ENCODE measurements at places on chromosomes 16 and 17.
A peak's percentile ranks its signal among the peaks of the same experiment; 100 is the strongest.

- peak; percentile 81 for DNase-seq
Observed at GRCh38 chr17:39699818-39700147, at the start of gene ERBB2. ERBB2 (plus strand) TSS chr17:39700064; CDS start chr17:39700239, 175 bp downstream.

DNA sequence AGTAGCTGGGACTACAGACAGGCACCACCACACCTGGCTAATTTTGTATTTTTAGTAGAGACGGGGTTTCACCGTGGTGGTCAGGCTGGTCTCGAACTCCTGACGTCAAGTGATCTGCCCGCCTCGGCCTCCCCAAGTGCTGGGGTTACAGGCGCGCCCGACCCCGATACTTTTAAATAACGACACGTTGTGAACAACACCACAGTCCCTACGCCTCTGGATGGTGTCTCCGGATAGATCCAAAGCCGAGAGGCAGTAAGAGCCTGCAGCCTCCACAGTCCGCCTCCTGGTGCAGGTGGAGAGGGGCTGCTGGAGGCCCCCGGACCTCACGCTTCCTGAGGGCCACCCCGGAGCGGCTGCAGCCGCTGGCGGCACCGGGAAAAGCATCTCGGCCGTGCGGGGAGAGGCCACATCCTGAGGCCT, 741 bp upstream of the TLCD3A start:
- no peak for DNase-seq

DNA sequence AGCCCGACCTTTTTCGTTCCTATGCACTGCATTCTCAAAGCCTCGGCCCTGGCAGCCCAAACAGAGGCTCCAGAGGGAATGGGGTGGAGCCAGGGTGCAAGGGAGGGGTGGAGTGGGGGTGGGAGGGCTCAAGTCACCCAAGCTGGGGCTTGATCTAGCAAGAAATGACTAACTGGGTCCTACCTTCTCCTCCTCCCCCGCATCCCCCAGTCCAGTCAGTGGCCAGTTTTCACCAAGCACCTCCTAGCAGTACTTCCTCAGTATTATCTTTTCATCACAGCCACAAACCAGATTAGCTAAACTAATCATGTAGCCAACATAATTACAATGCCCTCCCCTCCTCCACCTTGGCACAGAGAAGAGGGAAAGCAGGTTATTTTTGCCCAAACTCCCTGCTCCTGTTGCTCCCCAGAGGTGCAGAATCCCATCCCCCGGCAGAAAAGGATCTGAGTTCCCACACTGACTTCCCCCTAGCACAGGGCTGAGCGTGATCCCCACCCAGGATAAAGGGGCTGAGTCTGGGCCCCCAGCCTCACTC, 2.2 kb downstream of the JUP start:
- DNase-seq, result peak; percentile 60

- no peak for DNase-seq
Observed at GRCh38 chr16:85491058-85491771, 121.9 kb upstream of the GSE1 start.

GRCh38 chr17:74728702-74729075, 8.4 kb upstream of the RAB37 start:
- no peak for DNase-seq

DNA sequence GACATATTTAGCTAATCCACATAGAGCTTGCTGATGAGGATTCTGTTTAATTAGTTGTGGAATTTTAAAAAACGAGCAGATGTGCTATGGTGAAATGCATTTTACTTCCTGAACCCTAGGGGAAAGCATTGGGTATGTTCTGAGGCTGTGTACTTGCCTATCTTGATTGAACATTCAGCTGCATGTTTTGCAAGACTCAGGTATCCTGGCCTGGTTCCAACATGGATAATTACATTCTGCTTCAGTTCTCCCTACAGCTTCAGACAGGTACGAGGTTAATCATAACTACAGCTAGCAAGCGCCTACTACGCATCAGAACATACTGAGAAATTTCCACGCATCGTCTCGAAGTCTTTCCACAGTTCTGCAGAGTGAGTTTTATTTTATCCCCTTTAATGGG, 77.0 kb downstream of the HS3ST2 start:
- no peak for DNase-seq

DNA sequence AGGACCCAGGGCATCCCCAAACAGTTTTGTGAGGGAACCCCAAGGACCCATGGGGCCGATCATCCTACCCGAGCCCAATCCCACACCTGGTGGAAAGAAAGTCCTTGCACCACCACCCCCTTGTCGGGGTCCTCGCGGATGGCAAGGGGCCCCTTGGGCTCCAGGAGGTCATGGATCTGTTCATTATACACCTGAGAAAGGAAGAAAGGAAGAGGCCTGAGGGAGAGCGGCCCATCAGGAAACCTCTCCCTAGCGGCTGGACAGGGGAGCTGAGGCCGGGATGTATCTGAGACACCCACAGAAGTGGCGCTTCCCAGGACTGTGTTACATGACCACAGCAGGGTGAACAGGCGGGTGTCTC, 12.8 kb downstream of the KIF18B start:
- no peak for DNase-seq

GRCh38 chr17:15920758-15921239, 24.1 kb upstream of the ADORA2B start:
- DNase-seq, result peak; percentile 42

DNA sequence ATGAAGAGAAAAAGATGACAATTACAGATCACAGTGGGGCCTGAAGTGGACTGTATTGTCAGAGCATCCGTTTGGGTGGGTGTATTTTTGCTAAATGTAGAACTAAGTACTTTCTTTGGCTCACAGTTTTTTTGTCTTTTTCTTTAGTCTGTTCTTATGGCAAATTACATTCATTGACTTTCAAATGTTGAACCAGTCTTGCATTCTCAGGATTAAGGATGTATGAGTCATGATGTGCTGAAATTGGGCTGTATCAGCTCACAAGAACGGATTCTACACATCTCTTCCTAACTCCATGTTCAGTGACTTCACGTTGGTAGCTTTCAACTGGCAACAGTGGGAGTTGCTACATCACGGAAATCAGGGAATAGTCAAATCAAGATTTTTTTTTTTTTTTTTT, 66.5 kb downstream of the TEX2 start:
- no peak for DNase-seq

DNA sequence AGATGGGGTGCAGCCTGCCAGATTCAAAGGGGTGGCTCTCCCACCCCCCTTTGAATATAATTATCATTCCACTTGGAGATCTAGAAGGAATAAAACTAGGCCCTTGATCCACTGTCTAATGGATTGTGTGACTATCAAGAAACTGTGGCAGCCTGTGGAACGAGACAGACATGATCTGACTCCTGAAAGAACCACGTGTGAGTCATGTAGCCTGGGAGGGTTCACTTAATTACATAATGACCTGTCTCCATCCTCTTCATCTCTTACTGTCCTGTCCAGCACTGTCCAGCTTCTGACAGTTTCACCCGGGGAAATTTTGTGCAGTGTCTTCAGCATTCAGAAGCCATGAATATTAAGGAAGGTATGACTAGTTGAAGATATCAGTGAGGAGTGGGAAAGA, 43.3 kb upstream of the CDH13 start:
- DNase-seq, result no peak

DNA sequence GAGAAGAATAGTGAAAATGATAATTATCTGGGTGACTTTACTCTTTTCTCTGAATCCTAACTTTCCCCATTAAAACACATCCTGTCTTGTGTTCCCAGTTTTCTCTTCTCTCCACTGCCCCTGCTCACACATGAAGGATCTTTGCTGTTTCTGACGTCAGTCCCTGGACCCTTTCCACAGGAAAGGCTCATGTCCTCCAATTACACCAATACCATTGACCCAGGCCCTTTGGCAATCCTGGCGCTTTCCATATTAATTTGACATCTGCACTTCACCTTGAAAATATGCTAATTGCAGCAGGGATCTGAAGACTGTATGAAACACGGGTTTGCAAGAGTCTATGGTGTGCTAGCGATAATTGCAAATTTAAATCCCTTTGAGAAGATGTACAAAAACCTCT, 170.2 kb upstream of the GOT2 start:
- no peak for DNase-seq

GRCh38 chr17:43620581-43620980, 41.1 kb downstream of the MEOX1 start:
- no peak for DNase-seq

GRCh38 chr16:12245921-12246720, 269.6 kb downstream of the SNX29 start:
- no peak for DNase-seq

Measured in left cardiac atrium (tissue), 4 donors.